ENCODE measurements at places on chromosomes 2 and 18.

- no peak for ATAC-seq
Observed at GRCh38 chr2:30454571-30454970, 7.5 kb downstream of the LCLAT1 start.

DNA sequence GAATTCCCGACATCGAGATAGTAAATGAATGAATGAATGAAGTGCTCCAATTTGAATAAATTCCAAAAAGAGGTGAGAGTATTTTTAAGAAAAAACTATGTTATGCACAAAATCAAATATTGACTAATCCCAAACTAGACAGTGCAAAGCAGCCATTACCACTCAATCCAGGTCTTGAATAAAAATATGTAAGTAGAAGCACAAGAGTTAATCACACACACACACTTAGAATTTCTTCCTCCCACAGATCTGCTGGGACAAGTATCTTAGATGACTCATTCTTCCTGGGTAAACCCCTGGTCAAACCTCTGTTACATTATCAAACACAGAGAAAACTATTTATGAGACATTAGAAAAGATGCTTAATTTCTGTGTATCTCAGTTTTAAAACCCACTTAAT lies 102.0 kb downstream of the PLA2R1 start:
- peak; percentile 55 for ATAC-seq

DNA sequence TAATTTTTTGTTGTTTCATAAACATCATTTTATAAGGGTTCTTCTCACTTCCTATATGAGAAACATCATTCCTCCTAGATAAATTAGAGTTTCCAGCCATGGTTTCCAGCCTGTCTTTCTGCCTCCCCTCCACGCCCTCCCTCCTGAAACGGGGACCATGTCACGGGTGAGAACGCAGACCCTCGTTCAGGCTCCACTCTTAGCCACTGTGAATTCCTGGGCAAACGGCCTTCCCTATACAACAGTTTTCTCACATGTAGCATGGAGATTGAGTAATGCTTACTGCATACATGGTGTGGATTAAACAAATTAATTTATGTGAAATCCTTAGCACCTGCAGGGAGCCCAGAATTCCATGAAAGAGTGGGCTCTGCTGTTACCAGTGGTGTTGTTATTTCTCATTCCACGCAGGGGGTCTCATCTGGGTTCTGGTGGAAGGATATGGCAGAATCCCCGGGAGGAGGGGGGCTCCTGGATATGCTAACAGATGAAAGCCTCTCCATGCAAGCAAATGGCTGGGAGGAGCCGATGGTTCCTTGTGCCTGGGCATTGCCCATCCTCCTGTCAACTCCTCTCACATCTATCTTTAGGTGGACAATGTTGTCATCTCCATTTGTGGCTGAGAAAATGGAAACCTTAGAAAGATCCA lies 54.0 kb upstream of the TWIST2 start:
- ATAC-seq = no peak

GRCh38 chr2:5410991-5411700 lies 281.0 kb upstream of the SOX11 start:
- no peak for ATAC-seq

DNA sequence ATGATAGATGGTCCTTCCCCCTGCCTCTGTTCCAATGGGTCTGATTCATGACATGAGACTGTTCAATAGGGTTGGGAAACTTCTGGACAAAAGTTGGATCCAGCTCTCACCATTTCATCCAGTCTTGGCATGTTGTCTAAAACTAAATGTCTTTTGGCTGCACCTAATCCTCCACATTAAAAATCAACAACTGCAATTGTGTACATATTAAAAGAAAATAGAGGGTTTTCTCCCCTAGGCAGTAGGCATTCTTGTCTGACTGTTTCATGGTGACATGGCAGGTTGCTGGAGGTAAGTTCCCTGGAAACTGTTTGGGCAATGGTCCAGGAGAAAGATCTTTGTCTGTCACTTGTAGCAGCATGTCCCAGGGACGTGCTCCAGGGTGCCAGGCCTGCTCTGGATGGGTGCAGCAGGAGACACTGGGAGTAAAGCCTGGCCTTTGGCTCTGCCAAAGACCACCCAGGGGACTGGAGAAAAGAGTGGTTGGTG lies 135.8 kb downstream of the TCF4 start:
- no peak for ATAC-seq

DNA sequence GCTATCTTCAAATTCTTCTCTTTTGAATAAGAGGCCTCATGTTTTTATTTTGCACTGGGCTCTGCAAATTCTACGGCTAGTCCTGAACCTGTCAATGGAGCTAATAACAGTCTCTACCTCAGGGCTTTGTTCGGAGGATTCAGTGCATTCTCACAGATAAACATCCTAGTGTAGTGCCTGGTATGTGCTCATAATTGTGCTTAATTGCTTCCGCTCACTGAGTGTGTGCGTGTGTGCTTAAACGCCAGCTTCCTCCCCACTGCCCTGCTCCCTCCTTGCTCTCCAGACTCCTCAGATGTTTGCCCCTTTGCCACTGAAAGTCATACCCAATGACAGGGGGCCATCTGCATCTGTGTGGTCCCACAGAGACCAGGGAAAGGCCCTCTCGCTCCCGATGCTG lies 6.7 kb downstream of the GYPC start:
- no peak for ATAC-seq

DNA sequence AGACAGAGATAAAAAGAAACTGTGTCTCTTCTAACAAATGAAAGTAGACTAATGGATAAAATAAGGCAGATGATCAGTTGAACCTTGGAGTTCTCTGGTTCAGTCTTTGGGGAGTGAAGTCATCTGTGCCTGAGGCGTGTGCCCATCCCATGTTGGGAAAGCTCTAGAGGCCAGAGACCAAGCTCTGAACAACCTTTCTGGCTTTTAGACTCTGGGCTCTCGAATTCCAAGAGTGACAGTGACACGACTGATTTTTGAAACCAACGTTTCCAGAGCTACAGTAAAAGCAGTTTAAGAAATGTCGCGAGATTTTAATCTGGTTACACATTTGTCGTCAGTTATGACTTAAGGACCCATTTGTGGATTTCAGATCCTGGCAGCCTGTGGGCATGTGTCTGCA lies 83.7 kb upstream of the APCDD1 start:
- ATAC-seq = no peak

- no peak for ATAC-seq
Observed at GRCh38 chr2:72153924-72154323, 6.3 kb upstream of the CYP26B1 start.

GRCh38 chr2:133054297-133054696 lies 384.3 kb upstream of the LYPD1 start:
- peak; percentile 31 for ATAC-seq

- no peak for ATAC-seq
Observed at GRCh38 chr2:118686346-118686745, 161.1 kb downstream of the EN1 start.

- ATAC-seq = no peak
Observed at GRCh38 chr2:236968101-236968879, 117.4 kb upstream of the COPS8 start.

DNA sequence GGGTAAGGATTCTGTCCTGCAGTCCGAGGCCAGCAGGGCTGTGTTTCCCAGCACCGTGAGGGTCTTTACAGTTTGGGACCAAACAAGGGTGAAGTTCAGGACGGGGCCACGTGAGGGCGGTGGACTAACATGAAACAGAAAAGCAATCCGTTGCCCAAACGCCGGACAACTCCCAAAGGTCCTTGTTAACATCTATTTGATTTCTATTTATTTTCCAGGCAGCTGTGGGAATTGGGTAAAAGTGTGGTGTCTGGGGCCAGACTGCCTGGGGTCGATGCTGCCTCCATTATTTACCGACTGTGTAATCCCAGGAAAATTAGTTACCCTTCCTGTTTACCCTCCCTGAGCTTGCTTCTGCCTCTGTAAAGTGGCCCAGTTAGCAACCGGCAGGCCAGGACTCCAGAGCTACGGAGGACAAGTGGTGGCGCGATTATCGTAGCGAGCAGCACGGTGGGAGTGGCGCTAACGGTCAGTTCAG lies 66.3 kb upstream of the TCF7L1 start:
- ATAC-seq = peak; percentile 60

DNA sequence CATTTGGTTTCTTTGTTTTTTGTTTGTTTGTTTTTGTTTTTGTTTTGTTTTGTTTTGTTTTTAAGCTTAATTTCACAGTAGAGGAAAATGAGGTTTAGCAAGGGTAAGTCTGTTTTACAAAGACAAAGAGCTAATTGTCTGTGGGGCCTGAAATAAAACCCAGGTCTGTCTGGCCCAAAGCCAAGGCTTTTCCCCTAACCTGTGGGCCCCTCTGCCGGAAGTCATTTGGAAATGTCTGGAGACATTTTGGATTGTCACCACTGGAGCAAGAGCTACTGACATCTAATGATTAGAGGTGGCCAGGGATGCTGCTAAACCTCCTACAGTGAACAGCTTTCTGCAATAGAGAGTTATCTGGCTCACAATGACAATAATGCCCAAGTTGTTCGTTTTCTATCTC lies 167.2 kb downstream of the MAP2 start:
- no peak for ATAC-seq

GRCh38 chr18:74290794-74291471 lies 830 bp downstream of the CYB5A start:
- ATAC-seq = no peak

GRCh38 chr2:204437815-204438756 lies 107.2 kb upstream of the PARD3B start:
- ATAC-seq = peak; percentile 16

GRCh38 chr2:23624378-23624777 lies 239.4 kb downstream of the KLHL29 start:
- no peak for ATAC-seq

- ATAC-seq = no peak
Observed at GRCh38 chr2:37415128-37415820, 70.8 kb downstream of the QPCT start.

- no peak for ATAC-seq
Observed at GRCh38 chr2:179518830-179519229, 254.2 kb upstream of the SESTD1 start.

GRCh38 chr2:202299712-202300111 lies 34.1 kb downstream of the NOP58 start:
- ATAC-seq = peak; percentile 62

DNA sequence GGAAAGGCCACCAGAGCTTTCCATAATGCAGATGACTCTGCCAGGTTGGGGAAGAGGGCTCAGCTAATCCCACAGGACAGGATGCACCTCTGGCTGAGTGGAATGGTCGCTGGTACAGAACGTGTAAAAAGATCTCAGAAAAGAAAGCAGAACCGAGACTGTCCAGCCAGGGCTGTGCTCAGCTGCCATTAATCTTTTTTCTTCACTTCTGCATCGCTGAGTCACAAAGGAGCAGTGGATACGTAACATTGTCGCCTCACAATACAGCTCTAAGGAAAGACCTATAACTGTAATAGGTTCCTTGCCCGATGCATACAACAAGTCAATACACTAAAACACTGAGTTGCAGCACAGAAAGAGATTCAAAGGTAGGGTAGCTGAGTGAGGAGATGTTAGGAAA lies 354.2 kb downstream of the EN1 start:
- no peak for ATAC-seq

- ATAC-seq = no peak
Observed at GRCh38 chr18:59980188-59980637, 80.4 kb downstream of the PMAIP1 start.

DNA sequence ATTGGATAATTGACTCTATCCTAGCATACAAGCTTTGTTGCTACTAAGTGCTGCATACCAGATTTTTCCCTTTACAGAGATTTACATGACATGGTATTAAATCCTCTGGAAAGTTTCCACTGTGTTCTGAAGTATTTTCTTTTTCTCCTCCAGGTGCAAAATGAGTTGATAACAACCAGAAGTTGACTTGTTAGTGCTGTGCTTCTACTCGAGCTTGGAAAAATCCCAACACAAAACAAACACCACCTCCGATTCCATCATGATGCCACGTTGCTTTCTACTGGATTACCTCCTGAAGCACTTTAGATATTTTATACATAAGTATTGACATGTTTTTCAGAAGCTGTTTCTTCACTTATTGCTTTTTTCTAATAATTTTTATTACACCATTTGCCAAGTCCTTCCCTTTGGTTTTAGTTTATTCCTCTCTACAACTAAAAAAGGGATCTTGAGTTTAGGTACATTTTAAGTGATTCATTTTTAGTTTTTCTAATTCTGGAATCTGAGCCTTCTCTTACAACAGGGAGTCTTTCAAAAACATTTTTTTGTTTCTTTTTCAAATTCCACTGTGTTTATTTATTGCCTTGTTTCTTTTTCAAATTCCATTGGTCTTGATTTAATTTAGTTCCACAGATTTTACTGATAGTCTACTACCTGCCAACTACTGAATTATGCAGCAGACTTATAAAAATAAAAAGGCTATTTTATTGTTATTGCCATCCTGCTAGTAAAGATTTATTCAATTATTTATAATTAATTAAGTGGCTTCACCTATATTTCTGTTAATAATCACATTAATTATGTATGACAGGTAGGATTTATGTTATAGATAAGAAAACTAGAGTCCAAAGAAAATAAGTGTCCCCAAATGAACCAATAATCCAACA lies 143.4 kb downstream of the PPP1R1C start:
- ATAC-seq = no peak

All from stimulated activated memory B cell treated with anti-CD40 and anti-IgM and Interleukin-4, amounts not matched to agents 10 μg/mL and 1 μg/mL and 100 μg/mL, for 72 hours (primary cell).